ENCODE measurements at places on chromosomes 6 and 20.

GRCh38 chr6:13402711-13403110 is 74.4 kb upstream of the TBC1D7 start:
- no peak for DNase-seq

GRCh38 chr6:2816158-2816557 is 25.5 kb downstream of the SERPINB1 start:
- DNase-seq: no peak

- no peak for DNase-seq
Observed at GRCh38 chr20:60269573-60270162, 311.4 kb downstream of the CDH26 start.

- peak; percentile 91 for DNase-seq
Observed at GRCh38 chr6:106692112-106692818, 62.9 kb downstream of the QRSL1 start.

Measured in thyroid gland (tissue), 4 donors.